Stimulated activated CD8-positive, alpha-beta memory T cell treated with anti-CD3 and anti-CD28 coated beads, Interleukin-4, amount 100 ng/mL, for 4 hours (primary cell): ENCODE measurements at places on chromosomes 5 and 9.

GRCh38 chr9:136409557-136410455 lies 608 bp downstream of the ENTR1 start:
- DNase-seq = no peak

GRCh38 chr9:5876026-5876425 lies 14.7 kb upstream of the MLANA start:
- no peak for DNase-seq

- DNase-seq = no peak
Observed at GRCh38 chr9:135785013-135785575, 83.1 kb downstream of the KCNT1 start.

DNA sequence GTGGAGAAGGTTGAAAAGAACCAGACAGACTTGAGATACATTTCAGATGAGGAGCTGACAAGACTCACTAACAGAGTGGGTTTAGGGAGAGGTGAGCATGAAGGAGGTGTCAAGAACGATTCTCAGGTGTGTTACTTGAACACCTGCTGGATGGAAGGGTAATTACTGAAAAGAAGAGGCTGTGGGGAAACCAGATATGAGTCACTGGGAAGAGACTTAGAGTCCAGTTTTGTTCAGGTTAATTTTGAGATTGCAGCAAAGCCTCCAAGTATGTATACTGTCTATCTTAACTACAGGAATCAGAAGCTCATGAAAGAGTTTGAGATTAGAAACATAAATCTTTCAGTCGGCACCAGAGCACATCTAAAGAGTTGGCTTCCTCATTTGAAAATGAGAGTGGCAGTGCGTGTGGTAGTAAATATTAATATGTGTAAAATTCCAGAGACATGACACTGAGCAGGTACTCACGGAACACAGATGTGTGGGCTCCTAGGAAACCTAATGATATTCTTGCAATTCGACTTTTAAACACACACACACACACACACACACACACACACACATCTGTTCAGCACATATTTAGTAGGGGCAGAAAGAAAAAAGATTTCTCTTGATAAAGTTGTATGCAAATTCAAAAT lies 197.1 kb downstream of the CDH18 start:
- DNase-seq = no peak

DNA sequence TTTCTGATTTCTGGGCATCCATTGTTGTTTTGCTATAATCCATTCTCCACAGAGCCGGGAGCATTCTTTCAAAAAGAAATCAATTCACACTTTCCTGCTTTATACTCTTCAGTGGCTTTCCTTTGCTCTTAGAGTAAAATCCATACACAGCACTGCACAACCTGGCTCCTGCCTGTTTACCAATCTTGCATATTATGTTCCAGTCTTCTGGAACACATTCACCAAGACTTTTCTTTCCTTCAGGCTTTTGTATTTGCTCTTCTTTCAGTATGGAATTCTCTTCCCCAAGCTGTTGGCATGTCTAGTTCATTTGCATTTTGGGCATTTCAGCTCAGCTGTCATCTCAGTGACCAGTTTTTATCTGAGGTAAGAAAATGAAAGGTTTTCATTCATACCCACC lies 6.3 kb downstream of the RFESD start:
- DNase-seq = no peak

DNA sequence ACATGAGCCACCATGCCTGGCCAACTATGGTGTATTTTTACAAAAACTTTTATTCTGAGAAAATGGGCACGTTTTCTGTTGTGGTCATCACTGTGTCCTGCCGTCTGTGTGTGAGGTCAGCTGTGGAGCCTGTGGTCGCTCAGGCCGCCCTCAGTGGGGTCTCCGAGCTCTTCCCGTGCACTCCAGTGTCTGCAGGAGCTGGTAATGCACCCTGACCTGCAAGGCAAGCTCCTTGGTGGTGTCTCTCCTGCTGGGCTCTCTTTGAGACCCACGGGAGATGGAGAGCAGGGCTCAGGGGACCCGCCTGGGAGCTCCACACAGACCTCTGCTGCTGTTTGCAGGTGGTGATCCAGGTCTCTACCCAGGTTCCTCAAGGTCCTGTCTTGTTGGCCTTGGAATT lies 9.6 kb upstream of the AHRR start:
- DNase-seq = no peak

DNA sequence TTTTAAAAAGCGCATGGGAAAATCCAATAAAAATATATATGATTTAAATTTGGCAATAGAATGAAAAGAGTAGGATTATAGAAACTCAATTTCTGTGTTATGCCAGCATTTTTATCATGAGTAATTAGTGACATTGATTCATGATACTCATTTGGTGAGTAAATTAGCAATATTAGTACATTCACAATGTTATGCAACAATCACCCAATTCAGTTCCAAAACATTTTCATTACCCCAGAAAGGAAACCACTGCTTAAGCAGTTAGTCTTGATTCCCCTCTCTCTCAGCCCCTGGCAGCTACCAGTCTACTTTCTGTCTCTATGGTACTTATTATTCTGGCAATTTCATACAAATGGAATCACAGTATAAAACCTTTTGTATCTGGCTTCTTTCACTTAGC lies 27.0 kb downstream of the OSMR start:
- DNase-seq = no peak

GRCh38 chr5:122264610-122265009 lies 47.4 kb upstream of the SNCAIP start:
- DNase-seq = no peak

GRCh38 chr9:19554529-19554928 lies 145.7 kb downstream of the ACER2 start:
- DNase-seq = no peak

- no peak for DNase-seq
Observed at GRCh38 chr5:139906661-139907060, 111.1 kb downstream of the PSD2 start.

- no peak for DNase-seq
Observed at GRCh38 chr9:108860354-108860753, 1.7 kb upstream of the ACTL7A start.

DNA sequence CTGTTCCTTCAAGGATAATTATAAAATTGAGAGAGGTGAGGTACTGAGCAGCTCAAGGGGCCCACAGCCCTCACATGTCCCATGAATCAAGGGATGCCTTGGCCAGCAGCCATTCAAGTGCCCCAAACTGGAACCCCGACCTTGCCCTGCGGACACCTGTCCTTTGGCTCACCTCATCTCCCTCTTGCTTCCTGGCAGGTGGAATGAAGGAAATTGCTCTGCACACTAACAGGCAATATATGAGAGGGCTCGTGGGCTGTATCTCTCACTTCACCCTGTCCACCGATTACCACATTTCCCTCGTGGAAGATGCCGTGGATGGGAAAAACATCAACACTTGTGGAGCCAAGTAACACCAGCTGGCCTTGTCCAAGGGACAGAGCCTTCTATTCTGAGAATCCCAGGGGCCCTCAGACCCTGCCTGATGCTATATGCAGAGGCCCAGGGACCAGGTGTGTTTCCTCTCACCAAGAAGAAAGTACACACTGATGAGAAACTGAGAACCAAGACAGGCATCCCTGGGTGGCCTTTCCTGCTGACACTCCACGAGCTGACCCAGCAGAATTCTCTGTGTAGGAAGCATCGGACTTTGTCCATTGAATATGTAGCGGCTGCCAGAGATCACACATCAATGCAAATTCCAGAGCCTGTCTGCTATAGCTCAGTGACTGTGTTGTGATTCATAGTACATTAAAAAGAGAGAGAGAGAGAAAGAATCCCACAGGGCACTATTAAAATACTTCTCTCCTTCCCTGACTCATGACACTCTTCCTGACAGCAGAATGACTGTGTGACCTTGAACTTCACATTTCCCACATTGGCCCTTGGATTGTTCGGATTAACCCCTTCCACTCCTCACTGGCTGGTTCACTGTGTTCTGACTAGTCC lies 92.6 kb downstream of the LIFR start:
- no peak for DNase-seq

- DNase-seq = no peak
Observed at GRCh38 chr9:13071921-13072320, 207.6 kb downstream of the MPDZ start.

- no peak for DNase-seq
Observed at GRCh38 chr5:154506049-154506715, 28.2 kb upstream of the HAND1 start.

- DNase-seq = no peak
Observed at GRCh38 chr5:81234801-81235200, 1.7 kb downstream of the CKMT2 start.

DNA sequence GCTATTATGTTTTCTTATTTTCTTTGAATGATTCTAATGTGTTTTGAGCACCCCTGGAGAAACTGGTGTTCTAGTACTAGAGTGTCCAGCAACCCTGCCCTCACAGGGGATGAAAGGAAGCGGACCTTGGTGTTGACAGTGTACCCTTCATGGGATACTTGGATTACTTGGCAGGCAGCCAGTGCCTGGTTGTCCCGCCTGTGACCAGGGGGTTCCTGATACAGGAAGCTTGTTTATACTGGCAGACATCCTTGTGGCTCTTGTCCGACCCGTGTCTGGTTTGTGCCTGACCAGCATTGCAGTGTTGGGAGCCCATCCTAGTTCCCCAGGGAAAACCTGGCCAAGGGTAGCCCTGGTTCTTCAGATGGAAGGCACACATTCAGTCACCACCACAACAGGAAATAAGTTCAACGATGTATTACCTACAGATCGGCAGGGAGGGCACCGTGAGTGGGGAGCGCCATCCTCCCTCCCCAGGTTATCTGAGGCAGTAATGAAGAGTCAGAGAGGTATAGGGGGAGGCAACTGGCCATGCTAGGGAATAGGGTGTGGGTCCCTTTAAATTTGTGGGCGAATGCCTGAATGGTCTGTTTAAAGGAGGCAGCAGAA lies 47.3 kb downstream of the CACNA1B start:
- DNase-seq = no peak

GRCh38 chr9:137764171-137764671 lies 113.4 kb upstream of the CACNA1B start:
- DNase-seq = no peak

GRCh38 chr9:134676886-134677285 lies 35.3 kb downstream of the COL5A1 start:
- no peak for DNase-seq

DNA sequence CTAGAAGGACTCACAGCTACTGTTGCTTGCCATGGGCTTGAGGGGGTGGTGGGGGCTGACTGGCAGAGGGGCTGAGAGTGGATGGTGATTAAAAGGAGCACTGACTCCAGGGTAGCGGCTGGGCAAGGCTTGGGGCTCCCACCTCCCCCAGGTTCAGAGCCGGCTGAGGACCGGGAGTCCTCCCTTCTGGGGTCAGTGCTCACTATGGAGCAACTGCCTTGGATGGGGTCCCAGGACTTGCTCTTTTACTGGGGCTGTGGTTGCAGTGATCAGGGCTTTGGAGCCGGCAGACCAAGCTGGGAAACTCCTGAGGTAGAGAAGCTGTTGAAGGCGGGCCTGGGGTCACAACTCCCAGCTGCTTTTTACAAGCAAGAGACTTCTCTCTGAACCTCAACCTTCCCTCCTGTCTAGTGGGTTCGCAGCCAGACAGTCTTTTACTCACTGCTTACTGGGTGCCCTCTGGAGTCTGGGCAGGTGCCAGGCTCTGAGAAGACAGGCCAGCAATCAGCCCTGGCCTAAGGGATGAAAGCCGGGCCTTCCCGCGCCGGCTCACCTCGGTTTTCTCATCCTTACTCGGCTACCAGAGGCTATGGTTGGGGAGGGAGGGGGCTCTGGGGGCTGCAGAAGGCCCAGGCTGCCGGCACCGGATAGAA lies 795 bp upstream of the ASS1 start:
- no peak for DNase-seq

- no peak for DNase-seq
Observed at GRCh38 chr5:170849374-170849773, 12.4 kb upstream of the RANBP17 start.

- DNase-seq = no peak
Observed at GRCh38 chr5:78717674-78718584, 69.4 kb upstream of the LHFPL2 start.

DNA sequence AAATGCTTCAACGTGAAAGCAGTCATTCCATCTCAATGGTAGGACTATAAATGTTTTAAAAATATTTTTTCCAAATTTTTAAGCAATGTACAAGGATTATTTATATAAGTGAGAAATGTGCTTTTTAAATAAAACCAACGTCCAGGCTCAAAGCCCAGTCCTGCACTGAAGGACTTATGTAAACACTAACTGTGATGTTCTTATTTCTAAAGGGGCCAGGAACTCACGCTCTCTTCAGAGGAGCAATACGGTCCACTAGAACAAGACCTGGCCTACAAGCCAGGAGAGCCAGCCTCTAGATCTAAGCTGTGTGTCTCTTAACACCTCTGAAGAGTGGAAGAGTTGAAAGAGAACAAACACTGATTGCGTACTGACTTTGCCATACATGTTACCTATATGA lies 12.1 kb downstream of the TTLL11 start:
- DNase-seq = no peak

DNA sequence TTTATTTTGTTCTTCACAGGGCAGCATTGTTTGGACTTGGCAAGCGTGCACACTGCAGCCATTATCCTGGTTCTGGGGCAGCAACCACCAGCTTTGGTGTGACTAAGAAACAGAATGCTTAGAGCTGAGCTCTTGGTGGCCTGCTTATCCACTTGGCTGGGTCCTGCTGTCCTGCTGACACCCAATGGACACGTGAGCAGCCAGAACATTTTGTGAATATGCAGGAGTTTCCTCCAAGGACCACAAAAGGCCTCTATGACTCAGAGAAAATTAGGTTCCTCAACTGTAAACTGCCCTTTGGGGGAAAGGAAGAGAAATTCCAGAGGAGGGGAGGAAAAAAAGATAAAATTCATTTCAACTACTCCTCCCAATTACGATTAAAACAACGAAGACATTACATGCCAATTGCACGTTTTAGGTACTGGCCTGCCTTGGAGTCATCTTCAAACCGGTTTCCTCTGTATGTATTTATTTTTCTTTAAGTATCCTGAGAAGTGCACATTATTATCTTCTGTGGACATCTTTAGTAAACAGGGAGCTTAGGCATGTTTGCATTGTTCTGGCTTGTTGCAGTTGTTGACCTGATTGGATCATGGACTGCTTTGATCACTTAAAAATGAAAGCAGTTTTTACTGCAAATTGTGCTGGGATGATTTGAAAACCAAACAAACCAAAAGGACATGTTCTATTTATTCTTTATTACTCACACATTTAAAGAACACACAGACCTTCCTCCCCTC lies 82.3 kb upstream of the TLE4 start:
- no peak for DNase-seq

DNA sequence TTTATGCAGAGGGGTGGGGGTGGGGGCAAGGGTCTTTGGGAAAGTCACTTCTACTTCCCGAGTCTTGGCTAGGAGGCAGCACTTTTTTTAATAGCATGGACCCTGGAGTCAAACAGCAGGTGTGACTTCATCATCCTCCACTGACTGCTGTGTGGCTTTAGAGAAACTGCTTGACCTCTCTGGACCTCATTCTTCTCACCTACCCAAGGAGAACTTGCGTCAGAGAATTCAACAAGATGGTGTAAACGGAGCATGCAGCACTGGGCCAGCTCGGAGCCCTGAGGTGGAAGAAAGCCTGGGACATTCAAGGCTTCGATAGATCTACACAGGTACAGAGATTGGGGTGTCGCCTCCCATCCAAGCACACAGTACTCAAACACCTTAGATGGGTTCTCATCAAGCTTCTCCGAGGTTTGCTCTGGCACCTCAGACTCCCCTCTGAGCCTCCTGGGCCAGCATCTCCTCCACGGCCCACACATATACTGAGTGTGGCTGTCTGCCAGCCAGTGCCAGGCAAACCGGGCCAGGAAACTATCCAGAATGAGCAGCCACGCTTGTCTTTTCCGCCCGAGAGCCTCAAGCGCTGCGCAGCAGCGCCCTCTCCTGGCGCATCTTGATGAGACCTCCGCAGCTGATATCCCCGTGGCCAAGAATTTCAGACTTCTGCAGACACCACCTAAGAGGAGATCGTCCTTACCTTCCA lies 4.6 kb upstream of the SLC25A48 start:
- no peak for DNase-seq

GRCh38 chr9:82777366-82777765 lies 285.6 kb downstream of the RASEF start:
- no peak for DNase-seq
